ENCODE measurements at places on chromosomes 13 and 19.

DNA sequence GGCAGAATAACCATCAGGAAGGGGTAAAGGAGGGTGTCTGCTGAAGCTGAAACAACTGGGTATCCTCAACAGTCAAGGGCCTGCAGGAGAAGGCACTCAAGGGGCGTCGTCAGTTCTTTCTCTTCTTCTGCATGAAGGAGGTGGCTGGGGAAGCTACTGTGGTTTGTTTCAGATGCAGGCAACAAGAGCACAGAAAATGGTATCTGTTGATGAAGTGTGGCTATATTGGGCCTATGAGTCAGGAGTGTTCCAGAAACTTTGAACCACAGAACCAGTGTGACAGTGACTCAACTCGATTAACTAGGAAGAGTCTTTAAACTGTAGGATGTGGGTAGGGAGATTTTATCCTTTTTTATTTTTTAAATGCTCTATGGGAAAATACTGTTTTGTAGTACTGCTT, 686.3 kb downstream of the FGF9 start:
- DNase-seq = no peak

DNA sequence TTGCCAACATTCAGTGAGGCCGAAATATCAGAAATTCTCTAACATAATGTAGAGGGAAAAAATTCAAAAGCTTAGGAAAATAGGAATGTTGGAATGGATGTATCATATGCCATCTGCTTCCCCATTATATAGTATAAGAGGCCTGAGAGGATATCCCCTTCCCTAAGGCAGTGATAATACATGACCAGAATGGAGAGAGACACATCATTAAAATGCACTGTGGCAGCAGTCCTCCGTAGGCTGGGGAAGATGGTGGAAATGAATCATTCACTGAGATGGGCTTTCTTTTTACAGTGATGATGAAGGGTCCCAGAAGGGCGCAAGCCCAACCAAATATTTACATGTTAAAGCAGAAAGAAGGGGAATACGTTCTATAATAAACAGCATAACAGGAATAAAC, 799.1 kb upstream of the SPRY2 start:
- DNase-seq = no peak

- no peak for DNase-seq
These were observed 59.3 kb upstream of the WDFY2 start for GRCh38 chr13:51524829-51525566.

- no peak for DNase-seq
These were observed 131.5 kb downstream of the IER2 start for GRCh38 chr19:13281567-13282291.

DNA sequence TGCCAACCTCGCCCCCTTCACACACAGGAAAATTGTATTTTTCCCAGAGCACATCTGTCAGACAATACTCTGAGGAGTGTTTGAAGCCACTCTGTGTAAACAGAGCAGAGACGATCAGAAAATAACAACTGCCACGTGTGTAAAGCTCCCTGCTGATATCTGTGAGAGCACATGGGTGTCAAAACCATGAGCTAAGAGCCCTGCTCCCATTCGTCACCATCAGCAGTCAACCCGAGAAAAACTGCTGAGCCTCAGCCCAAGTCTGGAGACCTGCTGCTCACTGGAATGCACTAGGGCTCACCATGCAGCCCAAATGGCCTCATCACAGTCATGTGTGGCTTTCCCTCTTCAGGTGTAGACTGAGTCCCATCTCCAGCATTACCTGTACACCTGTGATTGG, 304.1 kb downstream of the FGF14 start:
- DNase-seq = peak; percentile 55

GRCh38 chr13:50404769-50405168, 389.5 kb downstream of the KCNRG start:
- DNase-seq = no peak

GRCh38 chr13:50847501-50847900, 4.0 kb upstream of the DLEU7 start:
- no peak for DNase-seq

- no peak for DNase-seq
These were observed 230.7 kb downstream of the NHLRC3 start for GRCh38 chr13:39269004-39269403.

DNA sequence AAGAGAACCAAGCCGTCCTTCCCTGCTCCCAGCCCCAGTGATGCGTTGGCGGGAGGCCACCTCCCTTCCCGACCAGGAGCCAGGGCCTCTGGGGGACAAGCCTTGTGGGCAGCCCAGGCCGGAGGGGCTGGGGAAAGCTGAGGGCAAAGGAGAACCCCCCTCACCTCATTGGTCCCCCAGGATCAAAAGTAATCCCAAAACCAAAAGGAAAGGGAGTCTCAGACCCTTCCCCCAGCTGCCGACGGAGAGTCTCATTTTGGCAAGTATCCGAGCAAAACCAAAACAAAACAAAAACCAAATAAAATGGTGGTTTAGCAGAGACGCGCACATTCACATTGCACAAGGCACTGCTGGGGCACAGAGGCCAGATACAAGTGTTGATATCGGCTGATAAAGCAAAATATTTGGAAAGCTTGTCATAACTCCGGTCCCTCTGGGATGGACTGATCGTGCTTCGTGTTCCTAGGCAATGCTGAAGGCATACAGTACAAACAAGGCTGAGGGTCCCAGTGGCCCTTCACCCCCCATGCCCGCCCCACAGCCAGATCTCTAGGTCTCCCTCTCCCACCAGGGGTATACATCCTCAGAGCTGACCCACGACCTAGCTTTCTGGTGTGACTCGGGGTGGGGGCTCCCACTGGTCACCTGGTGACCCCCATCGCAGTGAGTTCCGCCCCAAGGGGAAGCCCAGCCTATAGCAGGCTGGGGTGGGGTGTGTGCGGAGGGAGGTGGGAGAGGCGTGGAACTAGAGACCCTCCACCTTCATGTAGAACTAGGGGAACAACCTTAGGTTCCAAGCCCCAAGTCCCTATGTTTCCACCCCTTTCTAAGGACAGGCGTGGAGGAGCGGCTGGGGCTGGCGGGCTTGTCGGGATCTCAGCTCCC, 2.1 kb downstream of the CEBPA start:
- DNase-seq = no peak

DNA sequence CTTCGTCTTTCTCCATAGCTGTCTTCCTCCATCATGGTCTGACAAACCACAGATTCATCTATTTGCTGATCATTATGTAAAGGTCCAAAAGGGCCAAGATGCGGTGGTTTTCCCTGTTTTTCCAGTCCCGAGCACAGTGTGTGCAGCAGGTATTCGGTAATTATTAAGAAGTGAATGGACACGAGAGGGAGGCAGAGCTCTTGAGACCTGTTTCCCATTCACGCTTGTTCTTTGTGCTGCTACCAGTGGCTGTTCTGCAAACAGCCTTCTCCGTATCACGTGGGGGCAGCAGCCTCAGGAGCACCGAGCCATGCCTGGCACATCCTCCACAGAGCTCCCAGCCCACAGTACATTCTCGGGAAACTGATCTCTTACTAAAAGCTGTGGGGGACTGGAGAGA, 50.3 kb downstream of the CCDC70 start:
- peak; percentile 71 for DNase-seq

DNA sequence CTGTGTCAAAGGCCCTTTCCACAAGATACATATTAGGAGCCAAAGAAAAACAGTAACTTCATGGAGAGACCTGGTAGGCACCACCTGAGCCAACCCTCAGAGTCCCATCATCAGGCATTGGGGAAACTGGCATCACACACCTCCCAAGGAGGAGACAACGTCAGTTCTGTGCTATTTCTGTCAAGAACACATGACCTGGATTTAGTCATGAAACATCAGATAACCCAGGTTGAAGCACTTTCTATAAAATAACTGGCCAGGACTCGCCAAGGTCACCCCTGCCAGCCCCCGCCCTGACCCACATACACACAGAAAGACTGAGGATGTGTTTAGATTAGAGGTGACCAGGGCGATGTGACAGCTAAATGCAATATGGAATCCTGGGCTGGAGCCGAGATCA, 35.6 kb downstream of the COL4A1 start:
- no peak for DNase-seq

DNA sequence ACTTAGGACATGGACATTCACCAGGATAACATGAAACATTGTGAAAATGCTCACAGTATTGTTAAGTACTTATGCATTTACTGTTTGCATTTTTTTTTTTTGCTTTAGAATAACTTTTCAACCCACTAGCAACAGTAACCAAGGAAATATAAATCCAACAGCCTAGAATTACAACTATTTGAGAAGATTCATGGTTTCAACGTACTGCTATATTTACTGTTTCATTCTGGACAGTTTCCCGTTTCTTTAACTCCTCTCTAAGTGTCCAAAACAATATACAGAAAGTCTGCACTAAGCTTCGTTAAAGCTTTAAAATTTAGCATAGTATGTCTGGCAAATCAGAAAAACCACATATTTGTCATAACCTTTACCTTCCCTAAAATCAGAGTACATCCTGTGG, 2.7 kb downstream of the SMAD9 start:
- no peak for DNase-seq

- DNase-seq = no peak
These were observed 1315.4 kb downstream of the EFNB2 start for GRCh38 chr13:105220063-105220462.

DNA sequence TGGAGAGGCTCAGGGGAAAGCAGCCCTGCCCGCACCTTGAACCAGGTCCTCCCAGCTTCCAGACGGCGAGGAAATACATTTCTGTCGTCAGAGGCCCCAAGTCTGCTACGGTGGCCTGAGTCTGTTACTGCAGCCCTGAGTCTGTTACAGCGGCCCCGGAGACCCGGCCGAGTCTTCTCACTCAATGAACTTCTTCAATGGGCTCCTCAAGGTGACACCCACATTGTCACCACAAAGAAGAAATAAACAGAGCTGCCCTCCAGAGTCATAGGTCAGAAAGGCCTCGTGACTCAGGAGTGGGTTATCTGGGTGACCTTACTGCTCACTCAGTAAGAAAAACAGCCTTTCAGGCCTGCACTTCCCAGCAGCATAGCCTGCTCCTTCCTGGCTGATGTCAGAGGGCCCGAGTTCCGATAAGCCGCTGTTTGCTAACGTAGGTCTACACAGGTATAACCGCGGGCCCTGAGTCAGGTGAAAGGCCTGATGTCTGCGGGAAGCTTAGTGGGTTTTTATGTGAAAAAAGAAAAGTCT, 66.9 kb upstream of the TM9SF2 start:
- DNase-seq = no peak

DNA sequence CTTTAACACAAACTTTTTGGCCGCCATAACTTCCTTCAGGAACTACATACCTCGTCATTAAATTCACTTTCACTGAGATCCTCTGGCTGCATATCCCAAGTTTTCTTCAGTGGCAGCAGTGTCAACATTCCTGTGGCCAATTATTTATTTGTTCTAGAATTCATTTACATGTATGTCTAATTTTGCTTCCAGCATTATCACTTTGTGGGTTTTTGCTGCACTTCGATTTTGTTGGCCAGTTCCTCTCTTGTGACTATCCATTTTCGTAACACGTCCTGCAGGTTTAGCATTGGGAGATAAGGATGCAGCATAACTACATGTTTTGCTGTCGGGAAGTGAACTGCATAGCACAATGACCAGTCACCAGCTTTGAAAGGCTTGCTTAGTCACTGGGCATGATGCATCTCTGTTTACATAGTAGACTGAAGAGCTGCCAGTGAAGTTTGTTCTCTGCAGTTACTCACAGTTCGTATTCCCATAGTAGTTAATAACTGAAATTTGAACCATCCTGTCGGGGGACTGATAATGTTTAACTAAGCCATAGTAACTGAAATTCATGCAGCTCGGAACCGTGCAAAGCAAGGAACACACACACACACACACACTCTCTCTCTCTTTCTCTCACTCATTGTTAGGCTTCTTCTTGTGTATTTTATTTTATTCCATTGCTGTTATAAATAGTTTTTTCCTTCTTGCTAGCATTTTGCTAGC, 28.3 kb downstream of the ZNF507 start:
- DNase-seq = peak; percentile 5

- no peak for DNase-seq
These were observed 11.4 kb downstream of the CARD8 start for GRCh38 chr19:48244281-48244680.

DNA sequence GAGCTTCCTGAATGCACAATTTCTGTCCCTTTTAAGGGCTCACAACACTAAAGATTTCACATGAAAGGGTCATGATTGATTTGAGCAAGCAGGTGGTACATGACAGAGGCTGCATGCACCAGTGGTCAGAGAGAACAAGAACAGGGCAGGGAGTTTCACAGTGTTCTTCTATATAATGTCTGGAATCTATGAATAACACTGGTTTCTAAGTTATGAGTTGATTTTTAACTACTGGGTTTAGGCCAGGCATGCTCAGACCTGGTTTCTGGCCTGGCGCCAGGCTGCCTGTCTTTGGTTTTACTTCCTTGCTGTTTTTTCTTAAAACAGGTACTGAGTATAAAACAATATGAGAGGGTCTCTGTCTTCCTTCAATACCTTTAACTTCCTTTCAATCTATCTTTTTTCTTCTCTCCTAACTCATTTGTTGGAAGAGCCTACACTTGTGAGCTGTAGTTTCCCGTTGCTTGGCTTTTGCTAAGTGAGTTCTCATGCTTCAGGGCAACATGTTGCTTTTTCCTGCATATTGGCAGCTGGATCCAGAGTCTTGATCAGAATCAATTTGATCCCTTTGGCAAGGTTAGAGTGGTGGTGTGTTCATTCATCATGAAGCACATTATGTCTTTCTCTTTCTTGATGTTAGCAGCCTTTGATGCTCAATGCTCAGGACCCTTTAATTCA, 38.5 kb upstream of the FGF14 start:
- DNase-seq = no peak

DNA sequence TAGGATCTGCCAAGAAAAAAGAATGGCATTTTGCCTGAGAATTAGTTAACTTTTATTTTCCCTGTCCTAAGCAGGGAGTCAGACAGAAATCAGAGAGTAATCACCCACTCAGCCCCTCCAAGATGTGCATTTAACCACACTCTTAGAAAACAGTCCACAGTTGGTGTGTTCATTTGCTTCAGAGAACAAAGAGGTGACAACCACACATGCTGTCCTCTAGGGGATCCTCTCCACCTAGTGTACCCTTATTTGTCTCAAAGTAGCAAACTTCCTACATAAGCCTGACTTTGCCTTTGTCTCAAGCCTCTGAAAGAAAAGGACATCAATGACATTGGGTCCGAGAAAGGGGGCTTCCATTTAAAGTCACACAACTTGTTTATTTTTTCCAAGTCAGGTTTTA, 107.0 kb upstream of the RFC3 start:
- DNase-seq = no peak

DNA sequence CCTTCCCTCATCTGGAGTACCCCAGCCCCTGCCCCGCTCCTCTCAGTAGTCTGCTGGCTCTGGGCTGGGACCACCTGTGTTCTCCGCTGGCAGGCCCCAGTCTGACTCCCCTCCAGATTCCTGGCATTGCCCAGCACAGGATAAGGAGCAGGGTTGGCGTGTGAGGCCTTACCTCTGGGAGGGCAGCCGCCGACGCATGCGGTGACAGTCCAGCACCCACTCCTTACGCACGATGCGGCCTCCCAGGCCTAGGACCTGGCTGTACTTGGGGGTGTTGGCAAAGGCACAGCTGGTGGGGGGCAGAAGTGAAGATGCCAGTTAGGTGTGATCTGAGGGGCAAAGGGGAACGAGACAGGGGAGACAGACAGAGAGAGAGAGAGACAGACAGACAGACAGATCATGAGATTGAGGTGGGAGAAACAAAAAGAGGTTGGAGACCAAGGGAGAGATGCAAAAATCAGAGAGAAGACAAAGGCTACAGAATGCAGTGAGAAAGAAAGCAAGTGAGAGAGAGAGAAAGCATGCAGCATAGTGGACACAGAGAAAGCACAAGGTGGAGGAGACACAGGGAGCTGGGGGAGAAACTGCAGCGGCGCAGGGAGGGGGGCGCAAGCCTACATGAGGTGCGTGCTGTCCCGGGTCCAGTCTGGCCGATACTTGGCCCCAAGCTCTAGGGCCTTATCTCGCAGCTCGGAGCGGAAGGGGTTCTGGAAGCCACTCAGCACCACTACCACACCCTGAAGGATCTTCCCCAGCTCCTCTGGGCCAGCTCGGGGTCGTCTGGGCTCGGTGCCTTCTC, 18.6 kb downstream of the ZNF575 start:
- no peak for DNase-seq
